ENCODE measurements at places on chromosomes 2 and 18. TPM values are rescaled to one million over a fixed set of nuclear protein-coding genes. Genes with fewer than 3 reads are reported as not detected.

DNA sequence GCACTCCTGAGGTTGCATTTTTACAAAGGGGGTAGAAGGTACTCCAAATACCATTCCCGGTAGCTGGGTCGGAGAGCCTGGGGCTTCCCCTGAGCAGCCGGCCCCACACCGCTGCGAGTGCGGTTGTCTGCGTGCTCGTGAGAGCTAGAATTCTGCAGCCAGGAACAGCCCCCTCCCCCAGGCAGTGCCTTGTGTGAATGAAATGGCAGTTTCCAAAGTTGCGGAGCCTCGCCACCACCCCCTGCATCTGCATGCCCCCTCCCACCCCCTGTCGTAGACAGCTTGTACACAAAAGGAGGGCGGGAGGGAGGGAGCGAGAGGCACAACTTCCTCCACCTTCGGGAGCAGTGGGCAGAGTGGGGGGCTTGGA lies 1.1 kb downstream of the MYCN start:
- no peak for DNase-seq

DNA sequence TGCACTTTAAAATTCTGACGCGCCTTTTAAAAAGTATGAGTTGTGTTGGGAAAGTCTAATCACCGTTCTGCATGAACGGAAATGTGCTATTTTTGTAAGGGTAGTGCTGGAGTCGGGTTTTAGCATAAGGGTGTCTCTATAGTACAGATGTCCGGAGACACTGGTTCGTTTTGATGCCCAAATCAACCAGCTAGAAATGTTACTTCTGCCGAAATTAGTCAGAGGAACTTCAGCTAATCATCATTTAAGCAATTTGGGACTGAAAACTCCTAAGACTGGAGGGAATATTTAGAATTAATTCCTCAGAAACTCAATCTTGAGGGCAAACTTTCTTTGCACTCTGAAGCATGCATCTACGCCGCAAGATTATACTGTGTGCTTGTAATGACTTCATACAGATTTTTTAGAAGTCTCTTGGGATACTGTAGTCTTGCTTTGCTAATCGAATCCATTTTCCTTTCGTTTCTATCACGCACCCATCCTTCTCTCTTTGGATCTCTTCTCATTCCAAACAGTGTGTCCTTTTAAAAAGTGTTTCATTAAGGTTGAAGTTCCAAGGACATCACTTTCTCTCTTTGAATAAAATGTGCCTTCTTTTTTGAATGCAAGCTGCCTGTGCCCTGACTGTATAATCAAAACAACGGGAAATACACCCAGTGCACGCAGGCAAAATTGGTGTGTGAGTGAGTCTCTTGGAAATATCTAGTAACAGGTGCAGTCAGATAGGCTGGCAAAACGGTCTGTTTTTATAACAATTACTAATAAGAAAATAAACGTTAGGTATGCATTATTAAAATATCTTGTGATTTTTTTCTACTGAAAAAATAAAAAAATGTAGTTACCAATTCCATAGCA lies 270.9 kb upstream of the TCF4 start:
- no peak for DNase-seq

DNA sequence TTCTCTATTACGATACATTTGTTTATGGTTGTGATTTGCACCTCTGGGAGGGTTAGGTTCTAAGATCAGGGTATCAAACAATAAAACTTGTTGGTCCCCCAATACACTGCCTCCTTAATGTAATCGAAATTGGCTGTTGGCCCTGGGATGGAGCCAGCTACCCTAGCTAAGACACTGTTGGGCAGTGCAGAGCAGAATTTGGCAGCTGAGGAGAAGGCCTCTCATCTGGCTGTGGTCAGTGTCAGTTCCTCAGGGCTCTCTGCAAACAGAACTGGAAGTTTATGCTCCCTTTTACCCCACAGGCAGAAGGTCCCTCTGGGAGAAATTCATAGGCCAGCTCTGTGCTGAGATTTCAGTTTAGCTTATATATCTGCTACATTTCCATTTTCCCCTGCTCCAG lies 8.6 kb upstream of the HAAO start:
- no peak for DNase-seq

REG1A gene
- total RNA-seq = not detected

DNA sequence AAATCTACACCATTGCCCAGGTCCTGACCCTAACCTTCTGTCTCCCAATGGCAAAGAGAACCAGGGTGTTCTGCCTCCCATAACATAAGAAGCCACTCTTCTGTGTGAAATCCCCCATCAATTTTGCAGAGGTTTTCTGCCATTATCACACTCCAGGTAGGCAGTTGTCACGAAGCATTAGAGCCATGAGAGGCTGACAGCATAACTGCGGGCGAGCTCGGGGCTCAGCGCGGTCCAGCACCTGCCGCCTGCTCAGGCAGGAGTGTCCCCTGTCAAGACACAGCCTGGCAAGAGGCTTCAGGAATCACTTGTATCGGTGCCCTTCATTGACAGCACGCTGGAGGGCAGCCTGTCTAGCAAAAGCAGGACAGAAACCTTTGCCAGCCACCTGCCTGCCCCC lies 251.2 kb downstream of the SATB2 start:
- no peak for DNase-seq

DNA sequence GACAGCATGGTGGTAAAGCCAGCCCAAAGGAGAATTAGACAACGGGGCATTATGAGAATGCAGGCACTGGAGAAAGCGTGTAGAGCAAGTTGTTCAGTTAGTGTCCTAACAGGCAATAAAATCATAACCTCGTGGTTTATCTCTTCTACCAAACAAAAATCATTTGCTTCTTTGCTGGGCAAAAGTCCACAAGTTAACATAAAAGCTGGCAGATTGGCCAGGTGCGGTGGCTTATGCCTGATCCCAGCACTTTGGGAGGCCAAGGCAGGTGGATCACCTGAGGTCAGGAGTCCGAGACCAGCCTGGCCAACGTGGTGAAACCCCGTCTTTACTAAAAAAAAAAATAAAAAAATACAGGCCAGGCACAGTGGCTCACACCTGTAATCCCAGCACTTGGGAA lies 364.1 kb downstream of the SETBP1 start:
- DNase-seq = no peak
